ENCODE measurements at places on chromosomes 1 and 21.
A peak's percentile ranks its signal among the peaks of the same experiment; 100 is the strongest.

DNA sequence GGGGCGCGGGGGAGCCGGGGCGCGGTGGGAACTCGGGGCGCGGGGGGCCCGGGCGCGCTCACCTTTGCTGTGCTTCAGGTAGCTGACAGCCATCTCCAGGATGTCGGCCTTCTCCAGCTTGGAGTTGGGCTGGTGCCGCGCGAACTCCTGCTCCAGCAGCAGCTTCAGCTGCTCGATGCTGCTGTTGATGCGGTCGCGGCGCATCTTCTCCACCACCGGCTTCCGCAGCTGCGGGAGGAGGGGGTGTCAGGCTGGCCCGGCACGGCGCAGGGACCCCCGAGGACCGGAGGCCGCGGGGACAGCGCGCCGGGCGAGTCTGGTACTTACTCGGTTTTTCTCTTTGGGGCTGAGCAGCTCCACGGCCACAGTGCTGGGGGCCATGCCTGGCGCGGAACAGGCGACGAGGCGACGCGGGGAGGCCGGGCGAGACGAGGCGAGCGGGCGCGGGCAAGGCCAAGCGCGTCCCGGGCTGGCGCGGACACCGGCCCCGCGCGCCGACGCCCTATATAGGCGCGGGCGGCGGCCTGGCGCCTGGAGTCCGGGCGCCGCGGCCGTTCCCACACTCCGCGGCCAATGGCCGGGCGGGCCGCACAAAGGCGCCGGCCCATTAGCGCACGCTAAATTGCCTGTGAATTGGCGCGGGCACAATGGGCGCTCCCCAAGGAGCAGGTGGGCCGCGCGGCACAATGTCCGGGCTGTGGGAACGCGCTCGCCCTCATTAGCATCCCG lies at the start of gene HES5:
Gene HES5, minus strand, starts transcription at position 480 of the 729 bp plus-strand sequence. Its CDS starts 99 bp downstream, at position 381.
- peak; percentile 83 for DNase-seq

DNA sequence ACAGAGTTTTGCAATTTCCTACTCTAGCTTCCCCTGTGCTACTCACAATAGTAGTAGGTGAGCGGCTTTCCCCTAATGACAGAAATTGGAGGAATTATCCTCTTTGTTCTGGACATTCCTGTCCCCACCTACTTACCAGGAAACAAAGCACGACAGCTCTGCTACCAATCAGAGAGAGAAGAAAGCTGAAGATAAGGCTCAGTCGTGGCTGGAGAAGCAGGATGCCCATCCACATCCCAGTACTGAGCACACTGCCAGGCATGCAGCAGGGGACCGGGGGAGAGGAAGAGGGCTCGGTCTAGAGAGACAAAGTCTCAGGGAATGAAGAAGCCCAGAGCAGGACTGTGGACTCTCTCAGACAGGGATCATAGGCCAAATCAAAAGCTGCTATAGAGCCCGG lies 134.1 kb upstream of the KRTAP19-8 start:
- no peak for DNase-seq

DNA sequence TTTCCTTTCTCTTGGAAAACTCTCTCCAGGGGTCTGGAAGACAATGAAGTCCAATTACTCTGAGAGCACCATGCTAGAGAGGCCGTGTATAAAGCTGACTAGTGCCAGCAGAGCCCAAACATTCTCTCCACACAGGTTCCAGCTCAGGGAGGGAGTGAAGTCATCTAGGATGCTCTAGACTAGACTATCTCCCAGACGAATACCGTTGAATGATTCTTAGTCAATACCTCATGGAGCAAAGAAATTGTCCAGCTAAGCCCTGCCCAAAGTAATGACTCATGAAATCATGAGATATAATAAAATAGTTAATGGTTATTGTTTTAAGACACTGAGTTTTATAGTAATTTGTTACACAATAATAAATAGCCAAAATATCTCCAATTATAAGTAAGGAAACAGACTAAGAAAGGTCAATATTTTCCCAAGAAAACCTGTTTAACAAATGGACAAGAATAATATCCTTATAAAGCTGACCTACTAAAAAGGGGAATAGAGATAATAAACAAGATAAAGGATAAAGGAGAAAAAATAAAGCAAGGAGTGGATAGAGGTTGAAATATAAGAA lies 163.9 kb upstream of the LRRC7 start:
- DNase-seq, result no peak

DNA sequence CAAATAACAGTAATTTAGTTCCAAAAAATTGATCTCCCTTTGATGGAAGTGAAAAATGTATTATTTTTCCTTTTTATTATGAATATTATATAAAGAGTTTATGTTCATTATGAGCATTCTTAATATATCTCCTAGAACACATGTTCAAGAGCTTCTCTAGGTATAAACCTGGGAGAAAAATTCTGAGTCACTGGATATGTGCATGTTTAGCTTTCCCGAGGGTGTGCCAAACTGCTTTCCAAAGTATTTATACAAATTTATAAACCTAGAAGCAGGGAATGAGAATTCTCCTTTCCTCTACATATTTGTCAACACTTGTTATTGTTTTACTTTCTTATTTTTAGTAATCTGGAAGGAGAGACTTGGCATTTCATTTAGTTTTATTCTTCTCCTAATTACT lies 25.0 kb downstream of the XCL2 start:
- no peak for DNase-seq

GRCh38 chr1:44643721-44644334 lies 30.5 kb downstream of the TMEM53 start:
- no peak for DNase-seq

DNA sequence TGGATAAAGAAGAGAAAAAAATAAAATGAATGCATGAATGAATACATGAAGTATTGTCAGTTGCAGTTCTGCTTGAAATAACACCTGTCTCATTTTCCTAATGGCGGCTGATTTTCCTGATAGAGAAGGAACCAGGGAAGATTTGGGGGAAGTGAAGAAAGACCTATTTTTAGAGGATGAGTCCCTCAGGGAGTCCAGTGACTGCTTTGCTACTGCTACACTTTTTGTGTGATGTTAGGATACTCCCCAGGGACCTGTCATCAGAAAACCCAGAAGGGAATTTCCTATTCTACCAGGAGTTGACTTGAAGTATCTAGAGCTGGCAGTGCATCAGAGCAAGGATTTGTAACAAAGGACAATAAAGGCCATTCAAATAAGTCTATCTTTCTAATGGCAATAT lies 114.8 kb downstream of the MAB21L3 start:
- no peak for DNase-seq

- no peak for DNase-seq
Observed at GRCh38 chr1:26015358-26015757, 6.2 kb upstream of the EXTL1 start.

DNA sequence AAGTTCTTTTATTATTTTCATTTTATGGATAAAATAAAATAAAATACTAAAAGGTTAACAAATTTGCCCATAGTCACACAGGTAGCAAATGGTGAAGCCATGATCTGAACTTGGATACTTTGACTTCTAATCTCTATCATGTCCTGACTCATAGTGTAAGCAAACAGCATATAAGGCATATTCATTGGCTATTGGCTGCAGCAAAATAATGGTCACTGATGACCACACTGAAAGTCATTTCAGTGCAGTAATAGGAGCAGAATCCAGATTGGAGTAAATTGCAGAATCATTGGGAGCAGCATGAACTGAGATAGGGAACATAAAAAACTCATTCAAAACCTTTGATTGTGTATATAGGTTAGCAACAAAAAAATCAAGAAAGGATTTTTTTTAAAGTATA lies 262.9 kb downstream of the PLA2G4A start:
- DNase-seq, result no peak

DNA sequence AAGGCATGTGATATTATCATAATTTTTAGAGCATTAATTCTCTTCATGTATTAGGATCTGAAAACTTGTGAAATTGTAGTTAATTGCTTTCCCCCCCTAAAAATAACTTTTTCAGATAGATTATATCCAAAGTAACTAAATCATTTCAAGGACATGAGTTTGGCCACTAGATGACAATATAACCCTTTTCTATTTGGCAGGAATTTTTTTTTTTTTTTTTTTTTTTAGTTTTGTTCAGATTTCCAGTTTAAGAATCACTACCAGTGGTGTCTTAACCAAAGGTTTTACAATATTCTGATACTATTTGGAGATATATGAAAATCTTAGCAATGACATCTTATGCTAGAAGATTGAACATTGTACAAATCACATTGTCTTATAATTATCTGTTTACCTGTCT lies 370.8 kb downstream of the AMY1C start:
- no peak for DNase-seq

DNA sequence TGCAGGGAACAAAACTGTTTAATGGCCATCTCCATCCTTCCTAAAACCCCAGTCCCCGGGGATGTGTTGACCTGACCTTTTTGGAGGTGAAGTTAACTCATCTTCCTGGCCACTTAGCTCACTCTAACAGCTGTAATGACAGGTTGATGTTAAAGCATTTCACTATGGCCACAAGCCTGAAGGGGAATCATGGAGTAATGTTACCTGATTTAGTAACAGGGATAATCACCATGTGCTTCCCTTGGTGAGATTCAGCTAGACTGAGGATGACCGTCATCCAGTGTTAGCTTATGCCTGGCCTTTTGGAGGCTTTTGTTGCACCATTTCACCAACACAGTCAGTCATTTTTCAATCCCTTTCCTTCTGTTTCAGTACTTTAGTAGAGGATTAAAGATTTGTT lies 64.3 kb upstream of the RAVER2 start:
- no peak for DNase-seq

- DNase-seq, result no peak
Observed at GRCh38 chr1:241654019-241654418, 1.9 kb downstream of the WDR64 start.

GRCh38 chr1:157106813-157107189 lies 7.2 kb upstream of the ETV3L start:
- DNase-seq, result no peak

DNA sequence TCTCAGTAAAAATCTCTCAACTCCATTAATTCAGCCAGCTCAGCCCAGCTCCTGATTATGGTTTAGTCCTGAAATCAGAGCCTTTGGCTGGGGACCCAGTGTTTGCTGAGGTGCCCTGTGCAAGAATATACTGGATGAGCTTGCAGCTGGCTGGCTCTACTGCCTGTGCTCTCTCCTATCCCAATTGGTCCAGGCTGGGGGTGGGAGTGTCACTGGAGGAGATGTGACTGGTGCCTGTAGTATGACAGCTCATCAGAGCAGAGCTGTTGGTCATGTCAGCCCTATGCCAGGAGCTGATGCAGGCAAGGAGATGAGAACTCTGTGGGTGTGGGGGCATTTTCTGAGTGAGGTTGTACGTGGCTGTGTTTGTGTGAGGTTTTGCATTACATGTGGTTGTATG lies 87.0 kb downstream of the TNR start:
- DNase-seq, result no peak

DNA sequence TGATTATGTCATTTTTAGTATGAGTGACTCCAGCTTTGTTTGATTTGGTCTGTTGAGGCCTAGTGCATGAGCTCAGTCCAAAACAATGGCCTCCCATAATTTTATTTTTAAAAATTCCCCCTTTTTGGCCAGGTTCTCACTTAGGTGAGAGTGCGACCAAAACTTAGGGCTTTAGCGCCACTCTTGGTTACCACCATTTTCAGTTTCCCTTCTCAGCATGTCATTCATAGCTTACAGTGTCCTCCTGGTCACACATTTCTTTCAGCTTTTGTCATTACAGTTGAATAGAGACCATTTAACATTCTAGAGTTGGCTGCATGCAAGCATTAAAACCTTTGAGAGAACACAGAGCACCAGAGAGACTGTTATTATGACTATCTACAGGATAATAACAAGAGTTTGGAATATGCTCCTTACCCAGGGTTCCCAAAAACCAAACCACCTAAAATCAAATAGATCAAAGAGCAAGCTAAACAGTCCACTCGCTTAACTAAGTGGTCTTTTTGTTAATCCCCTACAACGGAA lies 85.4 kb downstream of the TLR5 start:
- DNase-seq, result no peak

GRCh38 chr1:248231117-248231516 lies at the start of gene OR2M4:
Gene OR2M4, plus strand, starts transcription at chr1:248231417. Its CDS starts 7,512 bp downstream, at chr1:248238929.
- DNase-seq, result no peak

DNA sequence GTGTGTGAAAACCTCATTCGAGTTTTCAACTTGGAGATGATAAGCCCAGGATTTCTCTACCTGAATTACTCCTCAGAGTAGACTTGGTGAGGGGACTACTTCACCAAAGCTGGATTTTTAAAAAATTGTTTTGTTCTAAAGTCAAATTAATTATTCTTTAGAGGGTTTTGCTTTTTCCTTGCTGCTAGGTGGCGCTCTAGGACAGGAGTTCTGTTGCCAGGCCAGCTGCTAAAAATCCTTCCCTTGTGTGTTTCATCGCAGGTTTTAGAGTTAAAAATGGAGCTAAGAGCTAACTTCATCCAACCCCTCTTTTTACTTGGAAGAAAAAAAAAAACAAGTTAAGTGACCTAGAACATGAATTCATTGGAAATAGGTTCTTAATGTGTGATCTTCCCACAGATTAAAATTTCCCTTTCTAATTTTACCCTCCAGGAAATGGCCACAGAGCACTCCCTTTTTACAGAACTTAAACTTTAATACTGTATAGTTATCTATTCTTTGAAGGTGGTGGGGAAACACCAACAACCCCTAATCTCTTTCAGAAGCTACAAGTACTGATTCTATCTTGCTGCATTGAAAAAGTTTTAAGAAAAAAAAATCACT lies 36.7 kb upstream of the FAM163A start:
- peak; percentile 36 for DNase-seq

DNA sequence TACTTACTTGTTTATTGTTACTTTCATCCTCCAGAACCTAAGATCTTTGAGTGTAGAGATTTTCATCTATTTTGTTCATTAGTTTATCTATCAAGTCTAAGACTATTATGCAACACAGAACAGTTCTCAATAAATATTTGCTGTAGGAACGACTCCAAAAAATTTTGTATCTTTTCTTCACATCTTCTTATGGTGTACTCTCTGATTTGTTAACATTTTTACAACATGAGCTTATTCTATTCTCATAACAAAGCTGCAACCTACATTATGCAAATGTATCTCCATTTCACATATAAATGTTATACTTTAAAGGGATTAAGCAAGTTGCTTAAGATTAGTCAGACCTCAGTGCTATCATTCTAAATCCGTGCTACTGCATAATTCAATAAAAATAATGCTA lies 514.2 kb upstream of the ZP4 start:
- DNase-seq, result no peak

GRCh38 chr1:116254776-116255175 lies 118.3 kb upstream of the ATP1A1 start:
- no peak for DNase-seq

- DNase-seq, result no peak
Observed at GRCh38 chr1:3586986-3587759, 24.1 kb downstream of the MEGF6 start.

Data from nucleus accumbens (tissue), 56 donors.